ENCODE measurements at places on chromosomes 4 and X.

GRCh38 chr4:81963763-81964020 lies 410.1 kb downstream of the HNRNPD start:
- no peak for DNase-seq

DNA sequence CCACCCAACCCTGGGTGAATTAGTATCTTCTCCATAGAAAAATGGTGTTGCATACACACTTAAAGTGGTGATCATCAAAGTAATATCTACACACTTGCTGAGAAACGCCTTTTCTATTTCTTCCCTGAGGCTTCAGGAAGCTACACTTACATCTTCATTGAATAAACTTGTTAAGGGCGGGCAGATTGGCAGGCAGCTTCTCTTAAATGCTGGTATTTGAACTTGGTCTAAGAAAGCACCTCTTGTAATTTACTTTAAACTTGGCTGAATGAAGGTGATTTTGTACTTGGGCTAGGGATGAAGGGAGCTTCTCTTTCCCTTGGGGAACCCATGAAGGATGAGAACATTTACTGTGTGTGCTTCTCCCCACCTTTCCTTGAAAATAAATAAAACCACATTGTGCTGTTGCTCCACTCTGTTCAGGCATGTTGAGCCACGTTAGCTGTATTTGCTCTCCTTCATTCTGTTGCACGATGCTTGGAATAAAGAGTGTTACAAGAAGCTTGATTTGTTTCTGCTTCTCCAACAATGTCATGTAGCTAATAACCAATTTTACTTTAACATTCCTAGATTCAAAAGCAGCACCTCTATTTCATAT lies 430.1 kb downstream of the ANKRD50 start:
- no peak for DNase-seq

DNA sequence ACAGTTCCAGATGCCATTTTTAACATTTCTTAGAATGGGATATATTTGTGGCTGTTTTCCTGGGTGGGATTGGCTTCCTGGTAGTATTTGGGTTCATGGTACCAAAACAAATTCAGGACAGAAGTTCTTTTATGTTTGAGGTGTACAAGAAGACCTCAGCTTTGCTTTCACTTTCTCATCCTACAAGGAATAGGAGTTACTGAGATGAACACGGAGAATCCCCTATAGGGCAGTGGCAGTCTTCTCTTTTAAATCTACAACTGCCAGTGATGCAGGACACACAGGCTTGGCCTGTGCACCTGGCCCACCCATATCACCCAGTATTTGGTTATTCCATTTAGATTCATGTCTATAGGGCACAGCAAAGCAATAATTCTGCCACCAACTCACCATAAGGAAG lies 35.2 kb downstream of the SLC10A7 start:
- DNase-seq = no peak

DNA sequence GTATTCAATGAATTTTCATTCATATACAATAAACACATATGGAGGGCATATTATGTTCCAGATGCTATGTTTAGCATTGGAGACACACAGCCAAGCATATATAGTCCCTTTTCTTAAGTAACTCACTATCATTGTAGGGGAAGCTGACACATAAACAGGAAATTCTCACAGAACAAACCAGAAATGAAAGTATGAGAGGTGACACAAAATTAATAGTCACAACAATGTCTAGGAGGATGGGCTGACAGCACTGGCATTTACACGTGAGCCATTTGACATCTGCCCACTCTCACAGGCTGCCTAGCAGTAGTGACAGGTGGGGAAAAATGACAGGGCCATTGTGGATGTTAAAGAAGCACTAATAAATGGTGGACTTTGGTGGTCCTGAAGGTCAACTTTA lies 2.6 kb upstream of the CNOT6L start:
- DNase-seq = peak; percentile 55

DNA sequence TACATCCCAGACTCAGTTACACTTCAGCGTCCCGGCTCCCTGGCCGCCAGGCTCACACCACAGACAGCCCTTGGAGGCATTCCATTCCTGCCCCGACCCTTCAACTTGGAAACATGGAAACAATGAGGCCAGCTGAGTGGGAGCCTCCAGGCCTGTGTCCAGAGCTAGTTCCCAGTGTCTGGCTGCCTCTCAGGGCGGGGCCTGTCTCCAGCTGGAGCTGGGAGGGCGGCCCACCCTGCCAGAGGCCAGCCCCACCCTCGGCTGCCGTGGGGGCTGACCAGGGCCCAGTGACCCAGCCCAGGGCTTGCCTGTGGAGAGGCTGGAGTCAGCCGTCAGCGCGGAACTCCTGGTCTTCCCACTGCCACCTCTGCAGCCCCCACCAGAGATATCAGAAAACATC lies 37.4 kb upstream of the SPON2 start:
- no peak for DNase-seq

DNA sequence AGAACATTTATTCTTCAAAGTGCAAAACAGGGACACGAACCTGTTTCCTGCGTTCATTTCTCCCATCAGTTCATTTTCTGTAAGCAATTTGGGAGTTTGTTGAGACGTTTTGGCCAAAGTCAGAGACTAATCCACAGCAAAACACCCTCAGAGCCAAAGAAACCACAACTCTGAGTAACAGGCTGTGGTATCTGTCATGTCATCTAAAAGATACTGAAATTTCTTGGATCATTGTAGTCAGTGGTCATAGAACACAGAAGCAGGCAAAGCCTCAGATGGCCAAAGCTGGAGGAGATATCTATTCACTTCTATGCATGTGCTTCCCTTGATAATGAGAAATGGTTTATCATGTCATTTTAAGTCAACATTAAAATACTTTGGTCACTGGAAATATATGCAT lies 485.6 kb upstream of the GALNT7 start:
- DNase-seq = no peak

DNA sequence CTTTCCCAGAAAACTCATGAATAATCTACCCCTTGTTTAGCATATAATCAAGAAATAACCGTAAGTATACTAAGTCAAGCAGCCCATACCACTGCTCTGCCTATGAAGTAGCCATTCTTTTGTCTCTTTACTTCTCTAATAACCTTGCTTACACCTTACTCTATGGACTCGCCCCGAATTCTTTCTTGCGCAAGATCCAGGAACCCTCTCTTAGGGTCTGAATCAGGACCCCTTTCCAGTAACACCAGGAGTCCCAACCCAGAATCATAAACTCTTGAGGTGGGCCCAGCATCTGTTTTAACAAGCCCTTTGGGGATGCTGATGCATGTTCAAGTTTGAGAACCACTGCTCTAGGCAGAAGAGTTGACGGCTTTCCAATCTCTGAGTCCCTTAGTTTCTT lies 119.6 kb downstream of the BEND2 start:
- DNase-seq = no peak

DNA sequence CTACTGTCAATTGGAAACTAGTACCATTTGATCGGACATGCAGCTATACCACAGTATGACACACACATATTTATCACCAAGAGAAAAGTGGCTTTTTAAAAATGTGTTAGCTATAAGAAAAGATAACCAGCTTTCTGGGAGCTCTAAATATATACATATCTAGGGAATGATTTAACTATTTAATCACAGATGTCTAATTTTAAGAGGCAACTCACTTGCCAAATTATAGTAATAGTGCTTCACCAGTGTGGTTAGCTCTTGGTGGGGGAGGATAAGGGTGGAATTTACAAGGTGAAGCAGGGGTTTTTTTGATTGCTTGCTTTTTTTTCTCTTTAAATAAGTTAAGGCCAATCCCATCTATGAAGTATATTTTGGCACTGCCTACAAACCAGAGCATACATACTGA lies 547.7 kb upstream of the DIPK2B start:
- no peak for DNase-seq

- DNase-seq = no peak
Observed at GRCh38 chr4:145791988-145792387, 112.0 kb downstream of the C4orf51 start.

DNA sequence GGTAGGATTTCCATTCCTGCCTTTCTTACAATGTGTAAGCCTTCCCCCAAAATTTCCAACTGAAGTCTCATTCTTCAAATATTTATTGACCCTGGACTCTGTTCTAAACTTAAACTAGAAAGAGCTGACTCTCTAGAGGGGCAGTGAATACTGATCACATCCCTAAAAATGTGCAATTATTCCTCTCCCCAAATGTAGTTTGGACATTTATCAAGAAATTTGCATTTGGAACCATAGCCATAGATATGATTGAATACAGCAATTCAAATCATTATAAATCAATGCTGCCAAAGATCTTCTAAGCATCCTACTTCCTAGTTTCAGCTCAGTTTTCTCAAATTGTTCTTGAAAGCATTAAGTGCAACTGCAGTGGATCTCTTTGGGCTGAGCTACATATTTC lies 525.7 kb downstream of the RAB28 start:
- no peak for DNase-seq

GRCh38 chr4:152870606-152871005 lies 65.5 kb upstream of the FHDC1 start:
- no peak for DNase-seq

DNA sequence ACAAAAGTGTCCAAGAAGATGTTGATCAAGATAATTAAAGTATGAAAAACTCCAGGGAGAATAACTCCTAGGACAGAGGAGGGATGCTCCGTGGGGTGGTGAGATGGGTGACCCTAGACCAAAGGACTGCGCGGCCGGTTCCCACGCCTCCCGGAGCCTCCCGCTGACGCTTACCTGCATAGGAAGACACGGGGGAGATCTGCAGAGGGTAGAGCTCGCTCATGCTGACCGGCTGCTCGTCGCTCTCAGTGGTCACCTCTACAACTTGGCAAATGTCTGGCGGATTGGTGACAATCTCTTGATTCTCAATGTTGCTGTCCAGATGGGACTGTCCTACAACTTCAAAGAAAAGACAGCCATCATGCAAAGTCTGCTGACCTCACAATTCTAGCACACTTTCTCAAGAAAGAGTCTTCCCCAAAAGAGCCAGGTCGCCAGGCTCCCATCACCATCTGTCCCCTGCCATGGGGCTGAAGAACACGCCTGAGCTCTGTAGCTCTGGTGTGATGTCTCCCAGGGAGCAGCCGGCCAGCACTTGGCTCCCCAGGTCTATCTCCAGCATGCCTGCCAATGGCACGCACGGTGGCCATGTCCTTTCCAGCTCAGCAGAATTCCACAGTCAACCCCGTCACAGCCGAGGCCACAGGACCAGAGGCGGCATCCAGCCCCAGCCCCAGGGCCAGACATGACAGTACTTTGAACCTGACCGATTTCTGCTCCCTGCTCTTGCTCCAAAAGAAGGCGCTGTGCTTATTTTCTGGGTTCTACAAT lies 75.4 kb downstream of the IRF2 start:
- no peak for DNase-seq

GRCh38 chr4:613126-613525 lies 12.2 kb upstream of the PDE6B start:
- DNase-seq = no peak

DNA sequence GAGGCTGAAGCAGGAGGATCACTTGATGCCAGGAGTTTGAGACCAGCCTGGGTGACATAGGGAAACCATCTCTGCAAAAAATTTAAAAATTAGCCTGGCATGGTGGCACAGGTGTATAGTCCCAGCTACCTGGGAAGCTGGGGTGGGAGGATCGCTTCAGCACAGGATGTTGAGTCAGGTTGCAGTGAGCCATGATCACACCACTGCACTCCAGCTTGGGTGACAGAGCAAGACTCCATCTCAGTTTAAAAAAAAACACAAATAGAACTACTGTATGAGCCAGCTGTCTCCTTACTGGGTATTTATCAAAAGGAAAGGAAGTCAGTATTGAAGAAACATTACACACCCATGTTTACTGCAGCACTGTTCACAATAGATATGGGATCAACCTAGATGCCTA lies 138.7 kb downstream of the RAP1GDS1 start:
- no peak for DNase-seq

- DNase-seq = no peak
Observed at GRCh38 chr4:2256156-2256731, 5.7 kb downstream of the MXD4 start.

DNA sequence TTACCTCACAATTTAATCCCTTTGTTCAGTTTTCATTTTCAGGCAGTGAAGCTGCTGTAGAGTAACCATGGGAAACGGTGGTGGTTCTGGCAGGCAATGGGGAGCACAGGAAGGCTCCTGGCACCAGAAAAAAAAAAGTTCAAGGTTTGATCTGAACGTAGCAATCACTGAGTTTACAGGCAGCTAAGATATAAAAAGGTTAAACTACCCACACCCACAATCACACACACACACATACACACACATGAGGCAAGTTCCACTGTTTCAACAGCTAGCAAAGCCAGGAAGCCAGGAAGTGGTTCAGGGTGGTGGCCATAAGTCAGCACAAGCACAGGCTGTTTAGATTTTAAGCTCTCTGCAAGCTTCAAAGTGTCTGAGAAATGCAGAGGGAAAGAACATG lies at the start of gene SULT1B1:
Gene SULT1B1, minus strand, starts transcription at position 166 of the 400 bp plus-strand sequence. CDS start 5,403 bp downstream, outside the sequence.
- peak; percentile 7 for DNase-seq

DNA sequence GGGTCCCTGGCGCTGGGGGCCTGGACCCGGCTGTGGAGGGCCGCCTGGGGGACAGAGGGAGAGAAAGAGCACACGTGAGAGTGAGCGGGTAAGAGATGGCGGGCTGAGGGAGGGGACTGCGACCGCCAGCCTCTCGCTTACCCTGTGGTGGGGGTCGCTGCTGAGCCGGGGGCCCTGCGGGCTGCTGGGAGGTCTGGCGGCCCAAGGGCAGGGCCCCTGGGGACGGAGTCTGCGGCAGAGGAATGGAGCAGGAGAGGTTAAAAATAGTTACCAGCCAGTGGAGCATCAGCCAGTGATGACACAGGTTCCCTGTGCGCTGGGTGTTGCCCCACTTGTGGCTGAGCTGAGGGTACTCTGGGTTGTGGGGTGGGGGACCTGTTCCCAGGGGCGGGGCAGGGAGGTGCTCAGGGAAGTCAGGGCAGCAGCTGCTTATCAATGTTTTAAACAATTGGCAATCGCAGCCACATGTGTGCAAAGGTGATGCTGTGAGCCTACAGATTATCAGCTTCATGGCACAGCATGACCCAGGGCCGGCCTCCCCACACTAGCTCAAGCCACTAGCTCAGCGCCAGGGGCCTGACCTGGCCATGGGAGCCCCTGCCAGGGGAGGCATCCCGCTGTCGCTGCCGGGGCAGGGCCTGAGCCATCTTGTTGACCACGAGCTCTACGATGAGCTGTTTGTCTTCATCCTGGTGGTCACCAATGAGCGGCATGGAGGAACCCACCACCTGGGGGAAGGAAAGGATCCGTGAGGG lies 7.5 kb upstream of the TIMP1 start:
- DNase-seq = no peak

DNA sequence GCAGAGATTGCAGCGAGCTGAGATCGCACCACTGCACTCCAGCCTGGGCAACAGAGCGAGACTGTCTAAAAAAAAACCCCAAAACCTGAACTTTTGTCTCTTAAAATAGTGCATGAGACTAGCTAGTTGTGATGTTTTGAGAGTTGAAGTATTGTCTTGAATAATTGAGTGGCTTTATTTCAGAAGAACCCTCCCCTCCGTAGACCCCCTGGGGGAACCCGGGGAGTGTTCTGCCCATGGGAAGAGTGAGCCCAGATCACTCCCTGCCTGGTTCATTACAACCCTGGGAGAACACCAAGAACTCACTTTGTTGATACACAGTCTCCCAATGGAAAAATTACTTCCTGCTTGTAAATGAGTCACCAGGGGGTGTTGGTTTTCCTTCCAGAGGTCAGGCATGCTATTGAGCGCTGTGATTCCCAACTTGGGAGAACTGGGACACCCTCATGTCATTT lies 65.3 kb upstream of the SHISA3 start:
- no peak for DNase-seq

GRCh38 chrX:2549876-2550275 lies 49.1 kb upstream of the DHRSX start:
- no peak for DNase-seq

GRCh38 chr4:99642725-99643489 lies 14.7 kb downstream of the C4orf54 start:
- DNase-seq = no peak
